ENCODE measurements at places on chromosomes 3 and 15. TPM values are rescaled to one million over a fixed set of nuclear protein-coding genes. Genes with fewer than 3 reads are reported as not detected.

Gene GRK7
- 0.14 TPM for polyA plus RNA-seq

GRCh38 chr3:133620066-133620784 is 41.5 kb downstream of the TOPBP1 start:
- H3K4me1 ChIP-seq = no peaks in the 10 kb centered on the region
- no peak overlapping the region for H3K27ac ChIP-seq
- DNase-seq = no peak
- H3K36me3 ChIP-seq = peaks cover 78% of the 10 kb centered on the region

- no peaks in the 10 kb centered on the region for H3K27me3 ChIP-seq
- H3K4me3 ChIP-seq = no peak overlapping the region
- DNase-seq = no peak
- no peak overlapping the region for H3K27ac ChIP-seq
- no peaks in the 10 kb centered on the region for H3K36me3 ChIP-seq
Observed at GRCh38 chr3:123711356-123711755, 126.5 kb upstream of the HACD2 start.

DNA sequence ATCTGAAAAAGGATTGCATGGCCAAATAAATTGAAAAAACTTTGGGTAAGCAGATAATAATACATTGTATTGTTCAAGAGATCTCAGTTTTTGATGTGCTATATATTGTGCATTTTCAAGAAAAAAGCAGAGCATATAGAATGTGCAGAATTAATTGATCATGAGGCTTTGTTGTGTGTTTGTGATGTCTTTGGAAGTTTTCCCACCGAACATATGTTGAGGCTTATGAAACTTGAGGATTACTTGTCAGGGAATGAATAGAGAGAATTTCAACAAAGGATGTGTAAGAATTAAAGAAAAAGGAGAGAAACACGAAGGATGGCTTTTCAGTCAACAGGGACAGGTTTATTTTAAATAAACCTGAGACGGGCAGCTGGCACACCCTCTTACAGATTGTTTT is 232.5 kb upstream of the POU1F1 start:
- no peak overlapping the region for H3K4me3 ChIP-seq
- no peak overlapping the region for H3K27ac ChIP-seq
- no peaks in the 10 kb centered on the region for H3K27me3 ChIP-seq
- no peaks in the 10 kb centered on the region for H3K4me1 ChIP-seq
- no peak for DNase-seq

DNA sequence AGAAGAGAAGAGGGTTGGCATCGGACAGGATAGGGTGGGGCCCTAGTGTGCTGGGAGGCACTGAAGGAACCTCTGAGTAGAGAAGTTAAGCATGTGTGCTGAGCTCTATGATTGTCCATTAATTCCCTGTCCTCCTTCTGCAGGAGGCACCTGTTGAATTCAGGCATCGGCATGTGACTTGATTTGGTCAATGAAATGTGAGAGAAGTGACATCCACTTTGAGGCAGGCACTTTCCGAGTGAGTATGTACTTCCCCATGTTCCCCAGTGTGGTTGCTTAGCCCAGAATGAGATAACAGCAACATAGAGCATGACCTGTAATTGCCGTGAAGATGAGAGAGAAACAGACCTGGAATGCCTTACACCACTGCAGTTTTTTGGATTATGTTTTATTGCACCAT is 224.8 kb downstream of the RPLP1 start:
- no peaks in the 10 kb centered on the region for H3K27me3 ChIP-seq
- no peaks in the 10 kb centered on the region for H3K36me3 ChIP-seq
- no peak for DNase-seq
- H3K27ac ChIP-seq = no peak overlapping the region

Data from thymus (tissue), 14 donors.